ENCODE measurements at places on chromosomes 2 and 18.
A peak's percentile ranks its signal among the peaks of the same experiment; 100 is the strongest.

DNA sequence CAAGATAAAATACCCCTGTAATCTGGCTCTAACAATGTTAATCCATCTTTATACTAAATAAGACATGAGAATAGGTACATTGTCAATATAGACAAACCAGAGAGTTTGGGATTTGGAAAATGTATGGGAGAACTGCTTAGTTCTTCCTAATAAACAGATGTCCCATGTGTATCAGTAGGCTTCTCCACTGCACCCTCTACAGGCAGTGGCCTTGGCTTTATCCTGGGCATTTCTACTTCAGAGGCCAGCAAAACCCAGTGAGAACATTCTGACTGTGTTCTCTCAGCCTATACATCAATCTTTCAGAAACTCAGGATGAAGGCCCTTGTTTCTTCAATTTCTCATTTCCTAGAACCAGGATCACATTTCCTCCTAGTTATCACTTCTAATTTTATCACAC is 1167.5 kb upstream of the ACVR2A start:
- no peak for DNase-seq

DNA sequence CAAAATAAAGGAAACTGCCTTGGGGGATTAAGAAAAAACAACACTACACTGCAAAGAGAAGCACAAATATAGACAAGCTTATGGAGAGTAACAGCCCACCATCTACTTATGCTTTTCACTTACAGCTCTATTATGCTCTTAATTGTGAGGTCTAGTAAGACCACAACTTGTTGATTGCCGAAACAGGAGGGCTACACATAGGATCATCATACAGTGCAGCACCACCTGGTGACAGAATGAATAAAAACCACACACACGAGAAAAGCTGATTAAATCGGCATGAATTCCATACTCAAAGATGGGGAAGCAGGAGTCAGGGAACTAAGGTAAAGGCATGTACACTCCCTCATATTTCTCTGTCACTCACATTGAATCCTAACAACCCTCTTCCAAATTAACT is 259.2 kb downstream of the IKZF2 start:
- DNase-seq, result peak; percentile 55

GRCh38 chr2:145495590-145495989 is 975.7 kb upstream of the ZEB2 start:
- no peak for DNase-seq

GRCh38 chr2:150136893-150137292 is 350.6 kb downstream of the RND3 start:
- DNase-seq, result no peak

DNA sequence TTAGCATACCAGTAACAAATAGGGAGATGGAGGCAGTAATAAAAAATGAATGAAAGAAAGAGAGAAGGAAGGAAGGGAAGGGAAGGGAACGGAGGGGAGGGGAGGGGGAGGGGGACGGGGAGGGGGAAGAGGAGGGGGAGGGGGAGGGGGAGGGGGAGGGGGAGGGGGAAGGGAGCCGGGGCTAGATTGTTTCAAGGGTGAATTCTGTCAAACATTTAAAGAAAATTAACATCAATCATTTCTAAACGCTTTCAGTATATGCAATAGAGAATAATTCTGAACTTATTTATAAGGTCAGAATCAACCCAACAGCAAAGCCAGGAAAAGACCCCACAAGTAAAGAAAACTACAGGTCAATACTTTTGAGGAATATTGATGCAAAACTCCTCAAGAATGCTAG is 858.8 kb upstream of the GYPC start:
- no peak for DNase-seq

DNA sequence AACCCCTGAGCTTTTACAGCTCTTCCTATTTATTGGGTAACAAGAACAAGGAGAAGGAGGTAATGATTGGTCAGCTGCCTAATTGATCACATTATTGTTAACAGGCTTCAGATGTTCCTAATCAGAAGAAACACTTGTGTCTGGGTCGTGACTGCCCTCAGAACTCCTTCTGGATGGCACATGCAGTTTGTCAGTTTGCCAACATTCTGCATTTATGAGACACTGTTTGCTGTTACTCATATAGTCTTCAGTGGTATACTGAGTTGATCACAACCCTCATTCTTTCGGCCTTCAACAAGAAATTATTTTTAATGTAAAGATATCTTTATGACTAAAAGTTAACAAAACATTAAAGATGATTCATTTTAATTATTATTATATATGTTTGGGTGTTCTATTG is 95.7 kb upstream of the DOCK10 start:
- DNase-seq, result no peak

DNA sequence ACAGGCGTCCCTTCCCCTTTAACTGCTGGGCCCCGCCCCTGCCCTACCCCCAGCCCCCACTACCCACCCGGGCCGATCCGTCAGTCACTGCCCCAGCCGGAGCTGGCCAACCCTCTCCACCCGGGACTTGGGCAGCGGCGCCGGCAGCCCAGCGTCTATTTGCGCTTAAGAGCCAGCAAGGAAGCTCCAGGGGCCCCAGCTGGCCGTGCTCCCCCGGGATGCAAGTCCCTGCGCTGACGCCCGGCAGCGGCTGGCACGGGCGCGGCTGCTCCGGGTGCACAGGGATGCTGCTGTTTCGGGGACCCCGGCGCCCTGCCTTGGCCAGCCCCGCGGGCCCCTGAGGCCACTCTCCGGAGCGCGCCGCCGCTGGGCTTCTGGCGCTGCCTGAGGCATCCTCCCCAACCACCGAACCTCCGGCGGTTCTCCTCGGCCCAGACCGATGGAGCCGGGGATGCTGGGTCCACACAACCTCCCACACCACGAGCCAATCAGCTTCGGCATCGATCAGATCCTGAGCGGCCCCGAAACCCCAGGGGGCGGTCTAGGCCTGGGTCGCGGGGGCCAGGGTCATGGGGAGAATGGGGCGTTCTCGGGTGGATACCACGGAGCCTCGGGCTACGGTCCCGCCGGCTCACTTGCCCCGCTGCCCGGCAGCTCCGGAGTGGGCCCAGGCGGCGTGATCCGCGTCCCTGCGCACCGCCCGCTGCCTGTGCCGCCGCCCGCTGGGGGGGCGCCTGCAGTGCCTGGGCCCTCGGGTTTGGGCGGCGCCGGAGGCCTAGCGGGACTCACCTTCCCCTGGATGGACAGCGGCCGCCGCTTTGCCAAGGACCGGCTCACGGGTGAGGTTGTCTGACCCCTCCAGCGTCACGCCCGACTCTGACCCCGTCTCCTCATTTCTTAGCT is at the start of gene TLX2:
TLX2 (plus strand) TSS at position 83 of the 903 bp plus-strand sequence; CDS start at position 440, 357 bp downstream.
- DNase-seq, result peak; percentile 23

- no peak for DNase-seq
Measured at GRCh38 chr2:48590017-48590416, 27.6 kb upstream of the GTF2A1L start.

GRCh38 chr2:26615336-26615859 is 25.8 kb downstream of the CIB4 start:
- peak; percentile 27 for DNase-seq

All from GM03348 (cell line).